ENCODE measurements at places on chromosomes 3 and 15.

DNA sequence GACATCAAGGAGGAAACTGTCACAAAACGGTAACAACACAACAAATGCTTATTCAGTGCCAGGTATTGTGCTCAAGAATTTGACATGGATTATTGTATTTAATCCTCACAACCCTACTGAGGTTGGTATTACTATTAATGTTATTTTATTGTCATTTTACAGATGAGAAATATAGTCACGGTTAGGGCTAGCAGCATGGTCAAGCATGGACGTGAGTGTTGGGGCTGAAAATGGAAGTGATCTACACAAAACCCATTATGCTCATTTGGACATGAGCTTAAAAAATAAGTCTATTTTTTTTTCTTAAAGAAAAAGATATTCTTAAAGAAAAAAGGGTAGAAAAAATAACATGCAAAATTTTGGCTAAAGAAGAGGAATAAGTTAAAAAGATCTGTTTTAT lies 141.3 kb upstream of the SOX2 start:
- DNase-seq: no peak

DNA sequence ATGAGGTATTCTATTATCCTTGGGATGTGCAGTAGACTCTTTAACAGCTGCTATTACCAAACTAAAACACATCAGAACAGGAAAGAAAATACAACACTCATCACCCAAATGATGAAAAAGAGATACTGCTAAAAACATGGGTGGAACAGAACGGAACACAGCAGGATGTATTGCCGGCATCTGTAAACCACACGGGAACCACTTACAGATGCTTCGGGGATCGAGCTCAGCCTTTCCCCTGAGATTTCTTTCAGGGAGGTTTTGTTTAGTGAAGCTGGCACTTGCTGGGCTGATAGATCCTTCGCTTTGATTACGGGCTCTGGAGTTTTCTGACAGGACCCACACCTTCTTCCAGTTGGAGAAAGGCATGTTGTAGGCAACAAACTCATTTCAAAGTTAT lies 182.3 kb upstream of the FAM3D start:
- DNase-seq: no peak

DNA sequence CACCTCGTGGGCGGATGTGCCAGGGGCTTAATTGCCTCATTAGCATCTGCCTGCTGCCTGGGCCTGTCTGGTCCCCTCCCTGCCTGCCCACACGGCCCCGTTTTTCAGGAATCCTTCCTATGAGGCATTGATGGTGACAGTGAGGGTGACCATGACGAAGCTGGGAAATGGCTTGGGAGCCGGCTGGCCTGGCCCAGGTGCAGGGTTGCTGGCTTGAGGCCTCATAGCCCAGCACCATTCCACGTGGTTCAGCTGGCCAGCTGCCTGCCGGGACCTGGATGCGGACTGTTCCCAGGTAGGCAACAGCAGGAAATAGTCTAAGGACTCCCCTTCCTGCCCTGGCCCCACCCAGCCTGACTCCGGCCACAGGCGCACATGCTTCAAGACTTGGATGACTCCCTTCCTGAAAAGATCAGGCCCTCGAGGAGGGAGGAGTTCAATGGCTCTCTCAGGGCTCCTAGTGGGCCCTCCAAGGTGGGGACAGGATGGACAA lies 8.9 kb upstream of the DUSP7 start:
- no peak for DNase-seq

- no peak for DNase-seq
These were observed 429.5 kb downstream of the ZIC1 start for GRCh38 chr3:147838652-147839051.

- no peak for DNase-seq
These were observed 65.1 kb upstream of the CCR4 start for GRCh38 chr3:32886296-32886695.

Data from naive thymus-derived CD4-positive, alpha-beta T cell (primary cell).